Kidney glomerular epithelial cell (primary cell): ENCODE measurements at places on chromosomes 1 and 21.

GRCh38 chr1:235635938-235636662 is 13.5 kb downstream of the GNG4 start:
- no peak for DNase-seq

GRCh38 chr1:233959102-233959501 is 54.6 kb downstream of the SLC35F3 start:
- no peak for DNase-seq

GRCh38 chr1:41943717-41944116 is 25.0 kb upstream of the HIVEP3 start:
- DNase-seq = no peak

- DNase-seq = no peak
Observed at GRCh38 chr1:168964478-168964877, 142.0 kb upstream of the ATP1B1 start.

DNA sequence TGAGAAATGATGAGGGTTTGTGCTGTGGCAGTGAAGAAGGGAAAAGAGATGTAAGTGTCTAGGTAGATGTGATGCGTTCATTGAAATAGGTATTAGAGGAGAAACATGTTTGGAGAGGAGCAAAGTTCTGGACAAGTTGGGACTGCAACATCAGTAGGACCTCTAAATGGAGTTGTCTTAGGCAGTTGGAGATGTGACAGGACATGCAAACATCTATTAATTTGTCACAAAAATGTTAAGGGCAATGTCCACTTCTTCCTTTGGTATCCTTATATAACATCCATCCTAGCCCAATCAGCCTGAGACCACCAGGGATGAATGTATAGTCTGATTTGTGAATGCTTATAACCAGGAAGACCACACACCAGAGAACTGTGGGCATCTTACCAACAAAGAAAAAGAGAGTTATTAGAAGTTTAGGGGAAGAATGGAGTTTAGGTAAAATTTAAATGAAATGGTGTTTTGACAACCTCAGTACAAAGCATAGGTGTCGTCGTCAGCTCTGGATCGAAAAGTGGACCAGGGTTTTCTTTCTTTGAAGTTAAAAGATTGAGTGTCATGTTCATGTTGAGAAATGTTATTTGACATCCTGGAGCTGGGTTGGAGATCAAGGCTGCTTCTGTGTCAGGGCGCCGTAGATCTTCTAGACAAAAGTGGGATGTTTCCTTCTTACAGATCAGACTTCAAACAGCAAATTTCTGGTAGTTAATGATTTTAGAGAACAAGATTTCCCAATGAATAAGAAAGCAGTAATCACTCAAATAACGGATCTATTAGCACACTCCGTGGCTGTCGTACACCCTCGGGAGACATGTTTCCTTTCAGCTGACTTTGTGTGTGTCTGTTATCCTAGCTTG is 8.7 kb downstream of the COA6 start:
- no peak for DNase-seq

DNA sequence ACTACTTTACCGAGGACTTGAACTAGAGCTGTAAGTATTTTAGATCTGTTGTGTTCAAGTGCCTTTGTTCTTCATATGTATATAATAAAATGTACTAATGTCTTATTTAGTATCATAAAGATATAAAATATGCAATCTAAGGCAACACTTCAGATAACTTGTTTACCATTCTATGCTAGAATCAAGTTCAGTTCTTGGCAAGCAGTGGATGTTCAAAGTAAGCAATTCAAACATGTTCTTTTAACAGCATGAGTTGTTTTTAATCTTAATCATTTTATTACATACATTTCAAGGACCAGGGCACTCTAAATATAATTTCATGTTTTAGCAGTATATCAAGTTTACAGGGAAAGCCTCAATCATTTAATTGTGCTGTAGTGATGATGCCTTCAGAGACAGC is 47.0 kb downstream of the ZC3H11B start:
- DNase-seq = no peak

GRCh38 chr21:33943293-33943692 is 27.7 kb upstream of the ATP5PO start:
- no peak for DNase-seq

DNA sequence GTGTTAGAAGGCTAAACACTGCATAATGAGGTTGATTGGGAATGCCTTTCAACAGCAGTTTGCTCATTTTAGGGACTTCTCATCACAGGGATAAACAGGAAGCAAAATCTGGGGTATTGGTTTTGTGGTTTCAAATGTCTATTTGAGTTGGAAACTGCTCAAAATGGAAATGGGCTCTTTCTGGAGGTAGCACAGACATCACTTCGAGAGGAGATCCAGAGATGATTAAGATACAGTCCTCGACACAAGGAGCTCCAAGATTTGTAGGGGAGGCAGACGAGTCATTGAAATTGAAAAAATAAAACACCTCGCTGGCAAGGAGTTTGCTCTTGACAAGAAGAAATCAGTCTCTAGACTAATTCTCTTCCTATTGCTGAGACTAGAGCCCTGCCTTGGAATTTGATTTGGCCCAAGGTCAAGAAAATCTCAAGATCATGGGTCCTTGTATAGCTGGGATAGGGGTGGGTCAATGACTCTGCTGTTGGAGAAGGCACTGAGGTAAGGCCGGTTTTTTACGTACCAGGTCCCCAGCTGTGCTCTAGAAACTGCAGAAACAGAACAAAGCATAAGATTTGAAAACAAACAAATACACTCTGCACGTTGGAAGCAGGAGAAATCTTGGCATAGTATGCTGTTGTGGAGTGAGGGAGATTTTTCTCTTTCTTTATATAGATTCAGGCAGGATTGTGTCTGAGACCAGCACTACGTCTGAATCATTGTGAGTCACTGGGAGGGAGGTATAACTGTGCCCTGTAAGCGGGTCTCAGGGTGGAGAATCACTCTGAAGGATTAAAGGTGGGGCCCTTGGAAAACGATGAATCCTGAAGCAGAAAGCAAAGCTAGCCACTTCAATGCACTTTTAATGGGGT is 17.7 kb upstream of the KLHDC8A start:
- peak; percentile 77 for DNase-seq

DNA sequence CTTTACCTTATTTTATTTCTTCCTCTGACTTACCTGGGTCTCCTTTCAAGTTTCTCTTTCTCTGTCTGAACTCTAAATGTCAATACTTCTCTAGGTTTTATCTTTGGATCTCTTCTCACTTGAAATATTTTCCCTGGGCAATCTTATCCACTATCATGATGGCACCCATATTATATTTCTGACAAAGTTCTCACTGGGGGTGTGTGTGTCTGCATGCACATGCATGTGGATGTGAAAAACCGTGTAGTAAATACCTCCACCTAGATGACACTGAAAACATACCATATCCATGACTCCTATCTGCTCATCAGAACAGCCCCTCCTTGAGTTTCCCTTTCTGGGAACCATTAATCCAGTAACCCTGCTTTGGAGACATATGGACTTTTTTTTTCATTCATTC is 30.9 kb downstream of the DNASE2B start:
- no peak for DNase-seq

DNA sequence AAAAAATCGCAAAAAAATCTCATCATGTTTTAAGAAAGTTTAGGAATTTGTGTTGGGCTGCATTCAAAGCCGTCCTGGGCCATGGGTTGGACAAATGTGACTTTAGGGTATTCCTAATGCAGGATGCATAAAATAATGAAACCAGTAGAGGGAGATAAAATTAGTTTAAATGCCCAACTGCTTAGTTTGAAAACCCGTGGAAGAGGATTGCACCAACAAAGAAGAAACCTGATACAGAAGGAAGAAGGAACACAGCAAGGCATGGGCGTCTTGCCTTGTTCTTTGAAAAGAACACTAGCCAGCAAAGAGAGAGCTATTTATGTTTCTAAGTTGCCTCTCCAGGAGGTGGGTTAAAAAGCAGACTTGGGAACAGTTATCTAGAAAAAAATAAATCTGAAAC is 37.9 kb downstream of the WDR3 start:
- no peak for DNase-seq
